ENCODE measurements at places on chromosomes 1 and 21.

GRCh38 chr1:214384373-214385079 is 103.6 kb downstream of the SMYD2 start:
- no peak for DNase-seq

DNA sequence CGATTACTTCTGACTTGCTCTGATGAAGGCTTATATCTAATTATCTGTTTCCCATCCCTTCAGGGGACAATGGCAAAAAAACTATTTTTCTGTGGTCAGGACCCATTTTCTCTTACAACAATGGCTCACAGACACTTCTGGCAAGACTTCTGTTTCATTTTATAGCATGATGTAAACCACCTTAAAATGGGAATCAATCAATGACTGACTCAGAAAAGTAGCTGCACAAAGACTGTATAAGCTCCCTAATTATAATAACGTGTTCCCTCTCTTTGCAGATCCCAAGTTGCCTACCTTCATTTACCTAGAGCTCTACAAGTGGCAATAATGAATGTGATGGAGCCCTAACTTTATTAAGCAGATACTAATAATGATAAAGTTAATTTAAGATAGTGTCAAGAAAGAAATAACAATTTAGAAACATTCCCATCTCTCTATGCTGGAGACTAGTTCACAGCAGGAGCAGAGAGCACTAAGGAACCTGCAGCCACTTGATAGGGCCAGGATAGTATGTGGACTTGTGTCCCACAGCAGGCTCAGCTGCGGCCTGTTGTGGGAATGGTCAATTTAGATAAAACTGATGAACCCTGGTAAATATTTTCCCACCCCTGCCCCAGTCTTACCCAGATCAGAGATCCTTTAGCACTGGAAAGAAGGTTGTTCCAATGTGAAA is 538 bp downstream of the GBP2 start:
- DNase-seq, result no peak

- DNase-seq, result no peak
Measured at GRCh38 chr1:176693697-176694329, 230.8 kb downstream of the PAPPA2 start.

- DNase-seq, result no peak
Measured at GRCh38 chr1:43308635-43309404, 8.0 kb downstream of the TIE1 start.

DNA sequence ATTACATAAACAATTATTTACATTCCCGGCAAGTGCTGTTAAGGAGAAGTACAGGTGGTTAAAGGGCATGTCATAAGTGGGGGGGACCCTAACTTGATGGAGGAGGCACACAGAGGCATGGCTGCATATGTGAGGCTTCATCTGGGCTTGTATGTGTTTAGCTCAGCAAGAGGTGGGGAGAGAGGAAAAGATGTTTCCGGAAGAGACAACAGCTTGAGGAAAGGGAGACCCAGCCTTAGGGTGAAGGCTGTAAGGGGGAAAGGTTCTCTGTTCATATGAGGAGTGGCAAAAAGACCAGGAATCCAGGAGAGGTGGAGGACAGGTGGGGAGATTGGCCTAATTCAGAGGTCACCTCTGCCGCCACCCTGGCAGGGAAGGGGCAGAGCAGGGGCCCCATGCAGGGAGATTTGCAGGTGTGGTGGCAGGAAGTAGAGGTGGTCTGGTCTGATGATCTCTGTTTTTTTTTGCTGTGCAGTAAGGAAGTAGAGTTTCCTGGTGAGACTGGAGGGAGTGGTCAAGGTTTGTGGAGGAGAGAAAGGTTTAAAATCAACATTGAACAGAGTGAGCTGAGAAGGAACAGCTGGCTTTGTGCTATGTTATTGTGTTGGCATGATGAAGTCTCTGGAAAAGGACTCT is 9.0 kb downstream of the TRAF5 start:
- DNase-seq, result no peak

DNA sequence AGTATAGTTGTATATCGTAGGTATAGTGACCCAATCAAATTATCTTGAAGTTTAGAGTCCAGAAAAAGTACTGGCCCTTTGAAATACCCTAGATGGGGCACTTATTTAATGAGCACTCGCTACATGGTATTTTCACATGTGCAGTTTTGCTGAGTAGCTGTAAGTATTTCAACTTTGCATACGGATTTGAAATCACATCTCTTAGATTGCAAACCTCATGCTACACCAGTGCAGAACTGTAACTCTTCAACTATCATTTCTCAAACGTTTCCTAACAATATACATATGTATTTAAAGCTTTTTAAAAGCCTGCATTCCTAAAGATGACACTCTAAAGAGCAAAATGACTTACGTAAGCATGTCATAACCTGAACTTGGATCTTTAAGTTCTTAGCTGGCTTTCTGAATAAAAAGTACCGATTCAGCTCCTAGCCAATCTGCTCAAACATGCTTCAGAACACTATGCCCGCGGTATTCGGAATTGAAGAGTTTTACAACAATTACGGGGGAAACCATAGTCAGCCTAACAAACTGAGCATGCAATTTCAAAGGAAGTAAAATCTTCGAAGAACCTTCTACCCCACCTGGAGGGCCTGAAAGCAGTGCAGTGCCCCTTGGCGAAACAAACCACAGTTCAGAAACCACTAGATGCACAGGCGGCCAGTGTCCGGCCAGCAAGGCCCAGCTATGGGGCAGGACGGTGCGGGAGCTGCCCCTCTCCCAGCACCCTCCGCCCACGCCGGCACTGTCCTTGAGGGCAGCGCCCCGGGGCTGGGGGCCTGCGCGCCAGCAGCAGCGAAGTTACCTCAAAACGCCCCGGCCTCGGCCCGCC is 863 bp downstream of the FH start:
- DNase-seq, result no peak

DNA sequence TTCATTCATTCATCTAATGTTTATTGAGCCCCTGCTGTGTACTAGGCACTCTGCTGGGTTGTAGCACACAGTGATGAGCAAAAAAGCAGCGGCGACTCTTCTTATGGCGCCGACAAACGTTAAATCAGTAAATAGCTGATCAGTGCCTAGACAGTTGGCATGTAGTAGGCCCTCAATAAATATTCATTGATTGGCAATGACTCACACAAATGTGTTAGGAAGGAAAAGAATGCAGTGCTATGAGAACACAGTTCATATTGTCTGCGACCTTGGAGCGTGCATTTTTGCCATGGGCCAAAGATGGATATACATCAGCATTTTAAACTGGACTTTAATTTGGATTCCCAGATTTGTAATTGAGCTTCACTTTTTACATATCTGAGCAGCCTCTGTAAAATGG is 52.0 kb downstream of the PRDM2 start:
- no peak for DNase-seq

- DNase-seq, result no peak
Measured at GRCh38 chr1:231778009-231778719, 151.6 kb downstream of the DISC1 start.

DNA sequence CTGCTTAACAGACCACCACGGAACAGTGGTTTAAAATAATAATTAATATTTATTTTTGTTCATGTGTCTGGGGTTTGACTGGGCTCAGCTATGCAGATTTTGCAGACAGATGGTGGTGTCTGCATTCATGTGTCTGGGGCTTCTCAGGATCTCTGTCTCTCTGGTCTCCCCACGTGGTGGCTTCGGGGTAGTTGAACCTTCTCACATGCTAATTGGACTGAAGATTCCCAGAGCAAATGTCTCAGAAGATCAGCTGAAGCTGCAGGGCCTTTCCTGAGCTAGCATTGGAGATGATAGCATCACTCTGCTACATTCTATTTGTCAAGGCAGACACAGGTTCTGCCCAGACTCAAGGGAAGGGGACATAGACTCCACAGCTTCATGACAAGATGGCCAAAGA is 109.1 kb upstream of the DNAH14 start:
- no peak for DNase-seq

DNA sequence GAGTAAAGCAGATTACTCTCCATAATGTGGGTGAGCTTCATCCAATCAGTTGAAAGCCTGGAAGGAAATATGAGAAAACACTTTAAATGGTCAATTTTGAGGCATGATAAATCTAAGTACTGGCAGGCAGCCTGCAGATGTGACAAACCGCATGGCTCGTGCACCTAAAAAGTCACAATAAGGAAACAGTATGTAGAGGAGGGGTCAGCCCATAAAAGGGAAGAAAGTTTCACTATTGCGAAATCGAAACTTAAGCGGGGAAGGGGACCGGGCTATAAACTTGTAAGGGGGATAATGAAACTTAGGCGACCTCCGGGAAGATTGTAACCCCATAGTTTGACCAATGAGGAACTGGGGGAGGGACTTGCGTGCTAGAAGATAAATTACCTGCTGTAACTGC is 109.8 kb downstream of the PLPPR4 start:
- no peak for DNase-seq

- DNase-seq, result no peak
Measured at GRCh38 chr1:12511516-12512468, 106.2 kb downstream of the DHRS3 start.

DNA sequence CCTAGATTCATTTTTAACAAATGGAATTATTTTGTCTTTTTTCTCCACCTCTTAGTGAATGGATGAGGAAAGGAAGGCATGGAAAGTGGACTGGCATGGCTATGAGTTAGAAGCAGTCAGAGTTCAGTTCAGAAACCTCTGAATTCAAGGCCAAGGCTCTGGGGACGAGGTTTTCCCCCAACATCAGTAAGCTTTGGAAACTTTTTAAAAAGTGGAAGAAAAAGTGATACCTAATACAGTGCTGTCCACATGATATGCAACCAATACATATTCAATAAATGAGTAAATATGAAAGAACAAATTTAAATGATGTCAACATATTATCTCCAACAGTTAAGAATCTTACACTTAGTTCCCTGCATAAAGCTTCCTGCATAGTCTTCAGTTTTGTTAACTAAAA is 204.7 kb downstream of the HLX start:
- no peak for DNase-seq

- peak; percentile 98 for DNase-seq
Measured at GRCh38 chr1:198935306-198935921, 296.6 kb downstream of the PTPRC start.

- no peak for DNase-seq
Measured at GRCh38 chr1:81702903-81703302, 97.8 kb upstream of the ADGRL2 start.

DNA sequence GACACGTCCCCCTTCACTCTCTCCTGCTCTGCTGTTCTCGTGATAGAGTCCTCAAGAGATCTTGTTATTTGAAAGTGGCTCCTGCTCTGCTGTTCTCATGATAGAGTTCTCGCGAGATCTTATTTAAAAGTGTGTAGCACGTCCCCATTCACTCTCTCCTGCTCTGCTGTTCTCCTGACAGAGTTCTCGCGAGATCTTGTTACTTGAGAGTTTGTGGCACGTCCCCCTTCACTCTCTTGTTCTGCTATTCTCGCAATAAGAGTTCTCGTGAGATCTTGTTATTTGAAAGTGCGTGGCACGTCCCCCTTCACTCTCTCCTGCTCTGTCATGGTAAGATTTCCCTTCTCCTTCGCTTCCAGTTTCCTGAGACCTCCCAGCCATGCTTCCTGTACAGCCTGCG is 47.9 kb downstream of the SMYD3 start:
- no peak for DNase-seq

- DNase-seq, result no peak
Measured at GRCh38 chr1:204359131-204359473, 627 bp downstream of the PLEKHA6 start.

DNA sequence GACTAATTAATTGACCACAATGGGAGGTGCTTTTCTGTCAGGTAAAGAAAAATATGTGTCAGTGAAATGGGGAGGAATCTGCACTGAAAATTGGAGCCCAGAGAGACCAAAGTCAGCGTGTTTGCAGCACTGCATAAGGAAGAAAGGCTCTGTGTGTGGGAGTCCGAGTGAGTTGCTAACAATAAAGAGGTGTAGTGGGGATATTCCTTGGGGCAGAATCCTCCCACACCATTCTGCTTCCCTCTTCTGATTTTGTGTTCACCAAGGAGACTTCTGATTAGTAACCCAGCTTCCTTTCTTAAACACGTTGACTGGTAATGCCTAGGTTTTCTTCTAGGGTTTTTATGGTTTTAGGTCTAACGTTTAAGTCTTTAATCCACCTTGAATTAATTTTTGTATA is 240.5 kb downstream of the RPS6KC1 start:
- DNase-seq, result no peak

Measured in H4 (cell line).